WERI-Rb-1 (cell line): ENCODE measurements at places on chromosomes 7 and 10.

DNA sequence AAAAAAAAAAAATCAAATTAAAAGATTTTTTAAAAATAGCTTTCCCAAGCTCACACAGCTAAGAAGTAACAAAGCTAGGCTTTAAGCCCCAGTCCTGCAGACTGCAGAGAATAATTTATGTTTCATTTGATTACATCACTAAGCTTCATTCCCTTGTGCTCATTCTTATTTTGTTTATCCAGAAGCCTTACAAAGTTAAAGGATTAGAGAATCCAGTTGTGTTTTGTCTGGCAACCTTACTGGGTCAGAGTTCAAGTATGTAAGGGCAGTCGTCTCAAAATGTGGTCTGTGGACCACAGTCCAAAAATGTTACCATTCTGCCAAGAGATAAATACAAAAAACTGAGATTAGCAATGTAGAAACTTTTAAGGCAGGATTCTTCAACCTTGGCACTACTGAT lies 32.1 kb upstream of the EZH2 start:
- no peak for DNase-seq

GRCh38 chr7:36820527-36821170 lies 96.4 kb upstream of the AOAH start:
- no peak for DNase-seq

DNA sequence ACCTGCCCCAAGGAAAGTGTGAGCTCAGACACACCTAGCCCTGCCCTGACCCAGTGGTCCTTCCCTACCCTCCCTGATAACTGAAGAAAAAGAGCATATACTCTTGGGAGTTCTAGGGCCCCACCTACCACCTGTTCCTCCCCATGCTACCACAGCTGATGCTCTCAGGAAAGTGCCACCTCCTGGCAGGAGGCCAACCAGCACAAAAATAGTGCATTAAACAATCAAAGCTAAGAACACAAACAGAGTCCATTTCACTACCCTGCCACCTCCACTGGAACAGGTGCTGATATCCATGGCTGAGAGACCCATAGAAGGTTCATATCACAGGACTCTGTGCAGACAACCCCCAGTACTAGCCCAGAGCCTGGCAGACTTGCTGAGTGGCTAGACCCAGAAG lies 288.6 kb upstream of the PHF14 start:
- no peak for DNase-seq

GRCh38 chr10:72275351-72276012 lies 1.8 kb downstream of the DDIT4 start:
- DNase-seq, result peak; percentile 75

GRCh38 chr10:89651916-89652573 lies 7.0 kb upstream of the PANK1 start:
- no peak for DNase-seq

- no peak for DNase-seq
These were observed 80.8 kb upstream of the UNC5B start for GRCh38 chr10:71131508-71132088.

- DNase-seq, result no peak
These were observed 188.4 kb upstream of the C7orf33 start for GRCh38 chr7:148402159-148402558.

DNA sequence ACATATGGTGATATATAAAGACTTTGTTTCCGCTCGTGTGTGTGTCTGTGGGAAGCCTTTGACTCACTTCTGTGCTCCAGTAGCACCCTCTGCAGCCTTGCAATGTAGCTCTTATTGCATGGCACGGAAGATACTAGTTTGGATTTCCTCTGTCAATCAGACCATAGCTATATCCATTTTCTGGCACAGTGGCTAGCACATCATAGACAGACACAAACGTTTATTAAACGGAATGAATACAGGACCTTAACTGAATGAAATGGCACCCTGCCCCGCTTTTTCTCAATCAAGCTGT lies 124.0 kb upstream of the PTPN20 start:
- DNase-seq, result peak; percentile 26

DNA sequence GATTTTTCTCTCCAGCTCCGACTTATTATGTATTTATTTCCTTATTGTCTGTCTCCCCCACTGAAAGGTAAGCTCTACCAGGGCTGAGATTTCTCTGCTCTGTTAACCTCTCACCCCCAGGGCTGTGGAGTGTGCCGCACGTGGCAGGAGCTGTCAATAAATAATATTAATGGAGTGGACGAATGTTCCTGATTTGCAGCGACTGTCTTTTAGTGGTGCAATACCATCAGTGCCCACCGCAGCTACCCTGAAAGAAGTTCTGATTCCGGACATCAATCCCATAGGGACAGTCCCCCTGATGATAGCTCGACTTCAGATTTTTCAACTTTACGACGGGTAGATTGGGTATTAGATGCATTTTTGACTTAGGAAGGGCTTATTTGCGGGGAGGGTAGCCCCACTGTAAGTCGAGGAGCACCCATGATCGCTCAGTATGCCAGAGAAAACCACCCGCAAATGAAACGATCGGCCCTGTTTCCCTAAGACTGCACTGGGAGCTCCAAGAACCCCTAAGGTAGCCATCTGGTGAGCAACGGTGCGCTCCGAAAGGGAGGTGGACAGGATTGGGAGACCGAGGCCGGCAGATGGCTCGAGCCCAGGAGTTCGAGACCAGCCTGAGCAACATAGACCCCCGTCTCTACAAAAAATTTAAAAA lies 986 bp upstream of the PPP2R2D start:
- DNase-seq, result peak; percentile 40

- DNase-seq, result no peak
These were observed 17.4 kb downstream of the BNIP3 start for GRCh38 chr10:131964298-131964697.

- no peak for DNase-seq
These were observed 4.8 kb upstream of the TRDMT1 start for GRCh38 chr10:17206210-17206709.

GRCh38 chr7:146542101-146542500 lies 425.5 kb downstream of the CNTNAP2 start:
- DNase-seq, result no peak

GRCh38 chr10:28685717-28686116 lies 8.4 kb downstream of the BAMBI start:
- no peak for DNase-seq

- DNase-seq, result no peak
These were observed 60.4 kb downstream of the CSGALNACT2 start for GRCh38 chr10:43198682-43199005.

GRCh38 chr7:98755138-98755898 lies 114.5 kb downstream of the TMEM130 start:
- peak; percentile 23 for DNase-seq

DNA sequence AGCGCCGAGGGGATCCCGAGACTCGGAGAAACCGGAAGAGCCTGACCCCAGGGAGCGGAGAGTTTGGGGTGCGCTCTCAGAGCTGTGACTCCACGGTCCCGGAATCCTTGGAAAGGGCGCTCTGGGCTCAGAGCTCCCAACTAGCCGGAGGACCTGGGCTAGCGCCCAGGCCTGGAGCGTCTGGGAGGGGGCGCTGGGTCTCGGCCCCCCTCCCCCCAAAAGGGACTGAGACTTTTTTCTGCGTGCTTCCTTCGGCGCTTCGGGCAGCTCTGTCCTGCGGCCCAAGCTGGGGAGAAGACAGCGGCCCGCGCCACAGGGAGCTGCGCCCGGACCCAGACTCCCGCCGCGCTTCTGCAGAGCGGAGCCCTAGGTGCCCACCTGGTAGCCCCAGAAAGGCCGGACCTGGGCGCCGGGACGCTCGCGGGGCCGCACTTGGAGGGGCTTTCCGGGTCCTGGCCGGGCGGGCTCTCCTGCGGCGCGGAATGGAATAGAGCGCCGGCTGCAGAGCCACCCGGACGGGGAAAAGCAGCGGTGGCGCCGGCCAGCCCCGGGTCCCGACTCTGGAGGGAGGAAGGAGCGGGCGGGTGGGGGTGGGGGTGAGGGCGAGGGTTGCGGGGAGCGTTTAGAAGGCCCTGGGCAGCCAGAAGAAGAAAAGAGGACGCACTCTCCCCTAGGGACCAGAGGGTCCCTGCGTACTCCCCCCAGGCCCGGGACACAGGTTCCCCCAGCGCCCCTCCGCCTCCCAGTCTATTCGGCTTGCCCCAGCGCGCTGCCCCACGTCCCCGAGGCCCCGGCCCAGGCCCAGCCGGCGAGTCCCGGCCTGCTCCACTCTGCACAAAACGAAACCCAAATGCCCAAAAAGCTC lies 4.7 kb downstream of the ZNF503 start:
- DNase-seq, result no peak

DNA sequence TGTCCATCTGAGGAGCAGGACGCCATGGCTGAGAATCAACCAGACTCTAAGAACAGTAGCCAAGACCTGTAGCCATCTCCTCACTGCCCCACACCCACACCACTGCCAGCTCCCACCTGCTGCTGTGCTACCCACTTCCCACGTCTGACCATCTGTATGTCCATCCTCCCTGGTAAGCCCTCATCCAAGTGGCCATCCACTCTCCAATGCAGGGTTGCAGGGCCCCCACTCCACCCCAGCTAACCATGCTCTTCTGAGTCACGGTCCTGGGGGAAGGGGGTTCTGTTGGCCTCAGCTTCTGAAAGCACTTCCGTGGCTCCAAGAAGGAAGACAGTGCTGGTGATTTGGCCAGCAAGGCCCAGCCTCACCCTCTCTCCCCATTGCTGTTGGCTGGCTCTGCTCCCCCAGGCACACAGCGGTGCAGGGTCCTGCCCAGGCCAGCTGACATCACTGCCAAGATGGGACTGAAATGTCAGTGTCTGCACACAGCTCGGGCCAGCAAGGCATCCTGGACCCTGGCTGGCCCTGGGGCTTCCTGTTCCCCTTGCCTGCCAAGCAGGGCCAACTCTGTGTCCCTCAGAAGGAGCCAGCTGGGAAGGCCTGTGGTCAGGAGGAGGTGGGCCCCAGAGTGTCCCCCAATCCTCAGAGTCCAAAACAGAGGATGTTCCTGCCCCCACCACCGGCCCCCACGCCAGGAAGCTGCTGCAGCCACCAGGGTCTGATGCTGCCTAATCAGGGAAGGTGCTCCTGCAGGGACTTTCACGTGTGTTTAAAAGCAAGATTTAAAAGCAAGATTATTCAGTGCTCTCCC lies 17.5 kb downstream of the RASGEF1A start:
- DNase-seq, result no peak

DNA sequence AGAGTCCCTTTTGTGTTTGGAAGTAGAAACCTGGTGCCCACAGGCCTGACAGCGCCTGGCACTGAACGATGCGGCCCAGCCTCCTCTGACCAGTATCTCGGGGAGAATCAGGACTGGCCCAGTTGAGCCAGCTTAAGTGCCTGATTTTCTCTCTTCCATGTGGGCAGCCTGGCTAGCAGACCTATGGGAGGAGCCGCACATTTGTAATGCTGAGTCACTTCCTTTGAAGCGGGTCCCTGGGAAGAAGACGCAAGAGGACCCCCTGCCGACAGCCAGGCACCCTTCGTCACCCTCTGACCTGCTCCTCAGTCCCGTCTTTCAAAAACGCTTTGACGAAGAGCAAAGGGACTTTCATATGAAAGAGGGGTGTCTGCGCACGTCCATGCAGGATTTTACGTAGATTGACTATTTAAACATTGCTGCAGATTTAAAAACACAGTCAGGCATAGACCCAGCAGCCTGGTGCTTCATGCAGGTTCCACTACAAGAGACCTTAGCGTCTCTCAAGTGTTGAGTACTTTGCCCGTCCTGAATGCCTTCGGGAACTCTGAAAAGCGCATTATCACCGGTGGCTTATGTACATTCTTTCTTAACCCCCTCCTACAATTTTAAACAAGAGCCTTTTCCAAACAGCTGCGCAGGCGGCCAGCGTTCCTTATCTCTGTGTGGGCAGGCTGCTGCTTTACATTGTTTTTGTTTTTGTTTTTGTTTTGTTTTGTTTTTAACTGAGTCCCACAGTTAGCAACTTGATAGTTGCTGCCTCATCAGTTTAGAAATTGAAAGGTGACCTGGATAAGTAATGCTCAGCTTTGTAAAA lies 36.5 kb upstream of the AP5Z1 start:
- DNase-seq, result no peak

GRCh38 chr7:43615558-43616145 lies 32.7 kb downstream of the STK17A start:
- DNase-seq, result no peak

- DNase-seq, result no peak
These were observed 59.6 kb upstream of the SP4 start for GRCh38 chr7:21368317-21368716.

GRCh38 chr7:50799873-50800272 lies 17.2 kb upstream of the GRB10 start:
- DNase-seq, result no peak

DNA sequence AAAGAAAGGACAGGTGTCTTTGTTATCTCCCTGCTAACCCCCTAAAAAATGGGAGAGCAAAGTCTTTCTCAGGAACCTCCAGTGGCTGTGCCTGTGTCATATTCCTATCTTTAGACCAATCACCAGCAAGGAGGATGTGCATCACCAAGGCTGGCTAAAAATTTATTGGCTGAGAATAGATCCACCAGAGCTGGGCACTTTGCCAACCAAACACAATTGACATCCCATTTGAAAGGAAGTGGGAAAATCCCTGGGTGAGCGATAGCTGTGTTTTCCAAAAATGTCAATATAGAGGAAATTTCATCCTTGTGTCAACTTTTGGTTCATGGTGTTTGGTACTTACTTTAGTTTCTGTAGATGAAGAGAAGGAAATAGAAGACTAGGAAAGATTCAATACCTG lies 13.1 kb upstream of the GPR141 start:
- no peak for DNase-seq

DNA sequence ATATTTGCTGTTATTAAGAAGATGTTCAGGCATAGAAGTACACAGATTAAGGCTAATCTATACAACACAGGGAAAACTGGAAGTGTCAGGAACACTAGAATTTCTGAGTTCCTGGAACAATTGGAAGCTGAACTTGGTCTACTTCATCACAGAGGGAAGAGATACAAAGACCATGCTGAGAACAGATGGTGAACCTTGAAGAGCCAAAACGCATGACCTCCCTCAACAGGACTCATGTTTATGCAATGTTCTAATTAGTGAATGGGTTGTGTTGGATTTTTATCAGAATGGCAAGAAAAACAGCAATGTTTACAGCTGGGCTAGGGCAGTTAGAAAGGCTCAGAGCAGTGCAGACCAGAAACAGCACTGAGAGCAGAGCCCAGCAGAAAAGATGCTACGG lies 94.9 kb downstream of the SFMBT2 start:
- no peak for DNase-seq

- no peak for DNase-seq
These were observed 1.8 kb downstream of the SLK start for GRCh38 chr10:103968441-103969391.

DNA sequence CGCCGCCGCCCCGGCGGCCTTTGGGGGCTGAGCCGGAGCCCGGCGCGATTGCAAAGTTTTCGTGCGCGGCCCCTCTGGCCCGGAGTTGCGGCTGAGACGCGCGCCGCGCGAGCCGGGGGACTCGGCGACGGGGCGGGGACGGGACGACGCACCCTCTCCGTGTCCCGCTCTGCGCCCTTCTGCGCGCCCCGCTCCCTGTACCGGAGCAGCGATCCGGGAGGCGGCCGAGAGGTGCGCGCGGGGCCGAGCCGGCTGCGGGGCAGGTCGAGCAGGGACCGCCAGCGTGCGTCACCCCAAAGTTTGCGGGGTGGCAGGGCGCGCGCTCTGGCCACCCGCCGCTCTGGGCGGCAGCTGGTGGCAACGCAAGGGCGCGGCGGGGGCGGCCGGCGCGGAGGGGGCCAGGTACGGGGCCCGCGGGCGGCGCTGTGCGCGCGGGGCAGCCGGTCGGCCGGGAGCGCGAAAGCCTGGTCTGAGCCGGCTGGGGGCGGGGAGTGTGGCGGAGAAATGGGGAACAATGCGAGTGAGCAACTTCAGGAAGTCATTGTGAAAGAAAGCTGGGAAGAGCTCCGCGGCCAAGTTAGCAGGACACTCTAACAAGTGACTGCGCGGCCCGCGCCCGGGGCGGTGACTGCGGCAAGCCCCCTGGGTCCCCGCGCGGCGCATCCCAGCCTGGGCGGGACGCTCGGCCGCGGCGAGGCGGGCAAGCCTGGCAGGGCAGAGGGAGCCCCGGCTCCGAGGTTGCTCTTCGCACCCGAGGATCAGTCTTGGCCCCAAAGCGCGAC lies at the start of gene IKZF1:
TSS of gene IKZF1 (plus strand) at position 588 of the 782 bp plus-strand sequence. CDS start 14,346 bp downstream, outside the sequence.
- DNase-seq, result peak; percentile 53
